Prostate gland (tissue), 2 donors: ENCODE measurements at places on chromosomes 13 and 19.

GRCh38 chr19:41746593-41747227, 8.6 kb upstream of the CEACAM6 start:
- peak; percentile 53 for DNase-seq

- DNase-seq = no peak
Measured at GRCh38 chr13:83352391-83352790, 529.9 kb downstream of the SLITRK1 start.

DNA sequence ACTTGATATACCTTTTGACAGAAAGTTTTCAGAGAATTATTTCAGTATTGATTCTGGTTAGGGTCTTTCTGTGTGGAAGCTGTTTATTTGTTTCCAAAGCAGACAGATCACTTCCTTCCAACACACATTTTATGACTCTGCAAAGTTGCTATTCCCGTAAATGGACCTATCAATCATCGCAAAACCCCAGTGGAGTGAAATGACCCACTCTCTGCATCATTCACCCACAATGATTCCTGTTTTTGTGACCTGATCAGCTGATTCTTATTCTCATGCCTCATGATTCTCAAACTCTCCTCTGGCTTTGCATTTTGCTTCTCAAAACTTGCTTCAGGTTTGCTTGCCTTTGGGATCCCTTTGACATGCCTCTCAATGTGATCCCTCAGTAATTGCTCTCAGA, 453.7 kb downstream of the PCDH17 start:
- no peak for DNase-seq

DNA sequence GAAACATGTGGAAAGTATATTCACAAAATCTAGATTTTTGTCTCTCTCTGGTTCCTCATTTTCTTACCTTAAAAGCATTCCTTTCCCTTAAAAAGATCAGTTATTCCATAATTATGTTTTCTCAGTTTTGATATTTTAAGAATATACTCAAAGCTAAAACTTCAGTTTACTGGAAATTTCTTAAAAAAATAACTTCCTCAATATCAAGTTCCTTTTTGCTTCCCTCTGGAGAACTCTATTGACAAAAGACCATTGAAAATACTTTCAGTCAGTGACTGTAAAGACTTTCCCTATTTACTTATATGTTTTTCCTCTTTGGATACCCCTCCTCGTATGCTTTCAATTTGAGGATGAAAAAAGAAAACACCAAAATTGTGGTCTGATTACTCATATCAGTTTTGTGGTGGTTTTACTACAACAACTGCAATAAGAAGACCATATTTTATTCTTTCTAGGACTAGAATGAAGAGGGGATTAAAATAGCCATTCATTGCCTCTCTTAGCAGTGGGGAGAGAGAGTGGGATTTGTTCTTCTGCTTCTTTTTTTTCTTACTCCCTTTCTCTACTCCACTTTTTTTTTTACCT, 113.2 kb downstream of the ESD start:
- DNase-seq = no peak

GRCh38 chr19:33823341-33823740, 26.7 kb downstream of the KCTD15 start:
- no peak for DNase-seq

DNA sequence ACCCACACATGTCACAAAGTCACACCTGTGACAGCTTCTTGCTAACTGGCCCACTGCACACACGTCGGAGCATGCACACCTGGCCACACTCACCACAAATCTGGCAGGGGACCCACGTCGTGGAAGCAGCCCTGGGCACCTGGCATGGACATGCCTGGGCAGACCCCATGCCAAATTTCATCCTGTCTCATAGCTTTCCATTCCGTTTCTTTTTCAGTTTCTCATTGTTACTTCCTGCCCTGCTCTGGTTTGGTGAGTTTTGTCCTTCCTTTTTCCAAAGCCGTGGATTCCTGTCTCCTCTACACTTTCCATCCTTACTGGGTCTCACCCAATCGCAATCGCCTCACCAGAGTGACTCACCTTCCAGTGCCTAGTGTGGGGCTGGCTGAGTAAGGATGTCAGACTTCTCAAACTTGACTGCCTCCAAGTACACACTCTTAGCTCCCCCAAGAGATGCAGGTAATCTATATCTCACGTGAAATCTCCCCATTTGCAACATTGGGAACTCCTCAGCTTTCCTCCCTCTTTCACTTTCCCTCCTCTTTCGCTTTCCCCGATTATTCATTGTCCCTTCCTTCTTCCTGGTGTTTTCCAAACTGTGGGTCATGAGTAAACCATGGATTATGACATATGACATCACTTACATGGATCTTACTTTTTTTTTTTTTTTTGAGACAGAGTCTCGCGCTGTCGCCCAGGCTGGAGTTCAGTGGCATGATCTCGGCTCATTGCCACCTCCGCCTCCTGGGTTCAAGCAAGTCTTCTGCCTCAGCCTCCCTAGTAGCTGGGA, 1.6 kb upstream of the BBC3 start:
- peak; percentile 65 for DNase-seq

- no peak for DNase-seq
Measured at GRCh38 chr19:8831373-8831772, 731 bp downstream of the ZNF558 start.

DNA sequence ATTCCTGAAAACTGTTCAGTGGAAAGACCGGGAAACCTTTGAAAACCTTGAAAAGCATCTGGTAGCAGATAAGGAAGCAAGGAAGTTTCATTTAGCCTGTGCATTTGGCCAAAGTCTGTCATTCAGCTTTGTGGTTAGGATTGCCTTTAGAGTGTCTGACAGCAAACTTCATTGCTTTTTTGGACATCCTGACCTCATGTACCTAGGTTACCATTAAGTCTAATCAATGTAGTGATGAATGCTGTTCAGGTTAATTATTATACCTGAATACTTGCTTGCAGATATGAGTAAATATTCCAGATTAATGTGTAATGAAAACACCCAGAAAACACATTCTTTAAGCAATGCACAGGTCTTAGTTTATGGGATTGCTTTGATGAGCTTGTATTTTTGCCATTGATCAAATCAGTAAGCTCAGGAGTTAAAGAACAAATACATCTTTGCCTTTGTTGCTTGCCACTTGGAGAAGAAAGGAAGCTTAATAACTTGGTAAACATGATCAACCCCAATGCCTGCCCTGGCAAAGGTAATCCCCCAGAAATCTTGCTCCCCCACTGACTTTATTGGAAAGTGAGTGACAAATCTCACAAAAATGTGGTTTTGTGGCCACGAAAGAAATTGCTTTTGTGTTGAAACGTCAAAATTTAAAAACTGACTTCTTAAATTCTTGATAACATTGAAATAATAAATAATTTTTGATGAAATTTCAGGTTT, 87.4 kb downstream of the SLC15A1 start:
- DNase-seq = no peak

GRCh38 chr19:16836115-16837034, 7.2 kb downstream of the SIN3B start:
- peak; percentile 30 for DNase-seq

GRCh38 chr13:102400675-102401145, 1.1 kb downstream of the FGF14 start:
- DNase-seq = no peak

DNA sequence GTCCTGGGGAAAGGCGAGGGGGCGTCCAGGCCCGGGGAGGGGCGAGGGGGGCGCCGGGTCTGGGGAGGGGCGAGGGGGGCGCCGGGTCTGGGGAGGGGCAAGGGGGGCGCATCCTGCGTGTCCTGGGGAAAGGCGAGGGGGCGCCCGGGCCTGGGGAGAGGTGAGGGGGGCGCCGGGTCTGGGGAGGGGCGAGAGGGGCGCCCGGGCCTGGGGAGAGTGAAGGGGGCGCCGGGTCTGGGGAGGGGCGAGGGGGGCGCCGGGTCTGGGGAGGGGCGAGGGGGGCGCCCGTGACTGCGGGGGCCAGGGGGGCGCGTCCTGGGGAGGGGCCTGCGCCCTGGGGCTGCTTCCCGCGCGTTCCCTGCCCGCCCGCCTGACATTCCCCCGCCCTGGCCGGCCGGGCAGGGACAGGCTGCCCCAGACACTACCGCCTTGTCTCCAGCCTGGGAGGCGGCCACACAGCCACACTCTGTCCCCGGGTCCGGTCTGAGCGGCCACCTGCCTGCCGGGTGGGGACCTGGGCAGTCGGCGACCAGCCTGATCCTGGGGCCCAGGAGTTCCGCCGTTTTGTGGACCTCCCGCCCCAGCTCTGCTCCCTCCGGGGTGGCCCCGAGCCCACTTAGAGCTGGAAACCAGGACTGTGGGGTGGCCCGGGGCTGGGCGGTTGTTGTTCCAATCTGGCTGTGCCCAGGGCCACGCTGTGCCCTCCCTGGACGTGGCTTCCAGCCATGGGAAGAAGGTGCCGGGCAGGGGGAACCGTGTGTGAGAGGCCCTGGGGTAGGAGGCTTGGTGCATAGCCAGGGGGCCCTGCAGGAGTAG, 11.8 kb downstream of the PALM start:
- DNase-seq = no peak

DNA sequence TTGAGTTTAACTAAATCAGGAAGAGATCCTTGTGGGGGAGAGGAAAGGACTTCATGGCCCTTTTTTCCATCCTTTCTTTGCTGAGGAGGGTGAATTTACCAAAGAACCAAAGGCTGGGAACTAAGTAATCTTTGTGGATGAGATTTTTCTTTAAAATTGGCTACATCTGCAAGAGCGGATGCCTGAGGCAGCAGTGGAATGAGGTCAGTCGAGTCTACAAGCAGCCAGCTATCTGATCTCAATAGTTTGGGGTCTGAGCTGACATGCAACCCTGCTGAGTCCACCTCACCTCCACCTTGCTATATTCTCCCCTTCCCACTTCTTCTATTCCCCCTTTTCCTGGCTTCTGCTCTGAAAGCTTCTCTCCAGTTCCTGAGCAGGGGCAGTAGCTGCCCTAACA, 3.6 kb upstream of the DNAJC15 start:
- no peak for DNase-seq

GRCh38 chr13:98937911-98938381, 39.9 kb downstream of the DOCK9 start:
- DNase-seq = no peak

DNA sequence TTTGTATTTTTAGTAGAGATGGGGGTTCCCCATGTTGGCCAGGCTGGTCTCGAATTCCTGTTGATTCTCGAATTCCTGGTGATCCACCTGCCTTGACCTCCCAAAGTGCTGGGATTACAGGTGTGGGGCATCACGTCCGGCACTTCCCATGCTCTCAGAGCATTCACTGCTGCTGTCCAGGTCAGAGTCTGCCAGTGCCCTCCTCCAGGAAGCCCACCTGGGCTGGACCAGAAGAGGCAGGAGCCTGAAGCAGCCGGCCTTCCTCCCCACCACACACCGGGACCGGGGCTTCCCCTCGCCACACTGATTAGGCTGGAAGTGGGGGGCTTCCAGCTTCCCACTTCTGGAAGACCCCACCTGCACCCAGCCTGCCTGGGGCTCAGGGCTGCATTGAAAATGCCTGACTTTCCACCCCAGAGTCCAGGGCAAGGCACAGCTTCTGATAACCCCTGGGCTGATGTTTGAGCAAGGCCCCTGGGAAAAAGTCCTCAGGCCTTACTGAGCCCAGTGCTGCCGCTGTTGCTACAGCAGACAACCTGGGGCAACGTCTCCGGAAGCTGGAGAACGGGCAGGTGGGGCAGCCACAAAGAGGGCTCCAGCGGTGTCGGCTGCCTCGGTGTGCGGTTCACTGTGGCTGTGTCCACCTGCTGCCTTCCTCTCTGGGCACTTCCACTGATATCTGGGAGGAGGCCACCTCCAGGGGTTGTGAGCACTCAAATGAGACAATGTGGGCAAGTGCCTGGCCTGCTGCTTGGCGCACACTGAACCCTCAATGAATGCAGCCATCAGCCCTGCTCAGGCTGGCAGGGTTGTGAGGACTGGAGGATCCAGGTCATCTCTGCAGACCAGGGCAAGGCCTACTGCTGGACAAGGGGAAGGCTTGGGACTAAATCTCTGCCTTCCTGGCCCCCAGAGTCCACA, 22.6 kb downstream of the CEBPA start:
- no peak for DNase-seq

DNA sequence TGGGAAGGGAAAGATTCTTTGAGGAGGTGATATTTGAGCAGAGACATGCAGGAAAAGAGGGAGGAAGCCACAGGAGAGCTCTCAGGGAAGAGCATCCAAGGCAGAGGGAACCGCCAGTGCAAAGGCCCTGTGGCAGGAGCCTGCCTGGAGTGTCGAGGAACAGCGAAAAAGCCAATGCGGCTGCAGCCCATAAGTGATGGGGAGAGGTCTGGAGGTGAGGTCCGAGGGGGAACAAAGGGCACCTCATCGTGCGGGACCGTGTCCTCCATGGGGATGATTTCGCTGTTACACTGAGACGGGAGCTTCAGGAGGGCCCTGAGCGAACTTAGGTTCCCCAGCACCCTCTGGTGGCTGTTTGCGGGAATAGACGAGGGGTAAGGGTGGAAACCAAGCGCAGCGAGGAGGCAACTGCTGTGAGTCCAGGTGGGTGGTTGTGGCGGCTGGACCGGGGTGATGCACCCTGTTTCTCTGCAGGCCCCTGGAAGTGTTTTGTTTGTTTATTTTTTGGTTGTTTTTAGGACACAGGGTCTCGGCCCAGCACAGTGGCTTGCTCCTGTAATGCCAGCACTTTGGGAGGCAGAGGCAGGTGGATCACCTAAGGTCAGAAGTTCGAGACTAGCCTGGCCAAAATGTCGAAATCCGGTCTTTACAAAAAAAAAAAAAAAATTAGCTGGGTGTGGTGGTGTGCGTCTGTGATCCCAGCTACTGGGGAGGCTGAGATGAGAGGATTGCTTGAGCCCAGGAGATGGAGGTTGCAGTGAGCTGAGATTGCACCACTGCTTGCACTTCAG, 5.9 kb upstream of the EHD2 start:
- DNase-seq = peak; percentile 66

GRCh38 chr13:49421391-49421790, 22.5 kb downstream of the CAB39L start:
- no peak for DNase-seq

DNA sequence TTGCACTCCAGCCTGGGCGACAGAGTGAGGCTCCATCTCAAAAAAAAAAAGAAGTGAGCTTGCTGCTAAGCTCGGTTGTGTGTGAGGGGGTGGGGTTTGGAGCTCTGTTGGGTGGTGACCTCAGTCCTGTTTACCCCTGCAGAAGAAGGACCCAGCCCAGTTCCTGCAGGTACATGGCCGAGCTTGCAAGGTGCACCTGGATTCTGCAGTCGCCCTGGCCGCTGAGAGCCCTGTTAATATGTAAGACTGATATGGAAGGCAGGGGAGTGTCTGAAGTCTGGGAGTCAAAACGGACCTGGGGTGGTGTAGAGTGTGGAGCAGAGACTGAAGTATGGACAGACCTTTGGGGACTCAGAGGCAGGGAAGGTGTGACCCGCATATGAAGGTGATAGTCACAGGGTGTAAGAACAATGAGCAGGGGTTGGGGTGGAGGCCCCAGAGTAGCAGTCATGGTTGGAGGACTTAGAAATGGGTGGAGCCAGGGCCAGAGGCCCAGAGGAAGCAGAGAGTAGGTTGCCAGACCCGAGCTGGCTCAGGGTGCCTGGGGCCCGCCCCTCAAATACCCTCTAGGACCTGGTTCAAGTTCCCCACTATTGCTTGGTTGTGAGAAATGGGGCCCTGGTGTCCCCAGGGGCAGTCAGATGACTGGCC, 13.2 kb downstream of the CLASRP start:
- no peak for DNase-seq

DNA sequence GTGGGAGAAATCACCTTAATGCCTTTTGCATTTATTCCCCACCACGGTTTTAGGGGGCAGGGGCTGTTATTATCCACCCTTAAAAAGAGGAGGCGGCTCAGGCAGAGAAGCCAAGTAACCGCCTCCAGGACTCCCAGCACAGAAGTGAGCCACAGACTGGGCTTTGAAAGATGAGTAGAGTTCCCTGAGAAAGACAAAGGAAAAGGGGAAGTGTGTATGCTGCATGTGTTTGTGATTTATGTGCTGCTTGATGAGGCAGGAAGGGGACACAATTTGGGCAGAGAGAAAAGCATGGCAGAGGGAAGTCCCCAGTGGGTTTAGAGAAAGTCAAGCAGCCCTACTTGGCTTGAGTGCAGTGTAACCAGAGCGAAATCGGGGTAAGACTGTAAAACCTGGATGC, 85.0 kb downstream of the DOCK9 start:
- DNase-seq = no peak
